ENCODE measurements at places on chromosomes 5 and 9.
A peak's percentile ranks its signal among the peaks of the same experiment; 100 is the strongest.

- no peak for DNase-seq
These were observed 112.1 kb downstream of the KIF4B start for GRCh38 chr5:155125551-155126095.

DNA sequence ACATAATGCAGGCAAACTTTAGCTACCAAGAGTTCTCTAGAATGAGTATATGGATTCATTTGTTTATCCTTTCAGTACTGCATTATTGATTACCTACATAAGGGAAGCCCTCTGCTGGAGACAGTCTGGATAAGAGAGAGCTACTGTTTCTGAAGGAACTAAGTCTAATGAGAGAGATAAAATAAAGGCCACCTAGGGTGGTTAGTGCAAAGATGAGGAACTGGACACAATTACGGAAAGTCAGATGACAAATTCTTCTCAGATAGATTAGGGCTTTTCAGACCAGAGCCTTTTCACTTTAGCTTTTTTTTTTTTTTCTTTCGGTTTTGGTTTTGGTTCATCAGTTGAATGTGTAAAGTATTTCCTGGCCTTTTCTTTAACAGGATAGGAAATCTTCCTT, 31.3 kb downstream of the ISOC1 start:
- no peak for DNase-seq

DNA sequence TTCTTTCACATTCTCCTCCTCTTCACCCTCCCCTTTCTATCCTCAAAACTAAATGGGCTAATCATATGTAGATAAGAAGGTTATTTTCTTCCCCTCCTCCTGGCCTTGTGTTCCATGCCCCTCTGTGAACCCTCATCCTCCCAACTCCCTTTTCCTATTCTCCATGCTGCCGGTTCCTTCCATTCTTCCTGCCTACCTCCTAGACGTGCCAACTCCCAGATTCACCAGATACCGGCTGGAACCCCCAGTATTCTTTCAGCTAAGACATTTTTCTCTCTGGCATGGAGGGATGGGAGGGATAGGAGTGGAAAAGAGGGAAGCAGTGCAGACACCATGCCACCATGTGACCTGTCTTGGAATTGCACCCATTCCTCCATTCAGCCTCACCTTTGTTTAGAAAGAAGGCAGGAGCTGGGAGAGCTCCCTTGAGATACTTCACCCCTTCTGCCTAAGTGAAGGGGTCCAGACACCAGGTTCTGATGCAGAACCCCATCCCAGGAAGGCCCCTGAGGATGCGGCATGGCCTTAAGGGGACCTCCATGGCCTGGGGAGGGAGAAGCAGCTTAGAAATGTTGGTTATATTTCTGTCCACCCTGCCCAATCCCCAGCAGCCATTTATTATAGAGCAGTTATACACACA, 4.8 kb downstream of the DNAJB5 start:
- peak; percentile 51 for DNase-seq

GRCh38 chr5:83414601-83415000, 56.9 kb upstream of the VCAN start:
- DNase-seq: peak; percentile 16

GRCh38 chr5:112317866-112318265, 101.2 kb downstream of the EPB41L4A start:
- no peak for DNase-seq

GRCh38 chr9:4417578-4418325, 72.5 kb upstream of the SLC1A1 start:
- DNase-seq: peak; percentile 62

DNA sequence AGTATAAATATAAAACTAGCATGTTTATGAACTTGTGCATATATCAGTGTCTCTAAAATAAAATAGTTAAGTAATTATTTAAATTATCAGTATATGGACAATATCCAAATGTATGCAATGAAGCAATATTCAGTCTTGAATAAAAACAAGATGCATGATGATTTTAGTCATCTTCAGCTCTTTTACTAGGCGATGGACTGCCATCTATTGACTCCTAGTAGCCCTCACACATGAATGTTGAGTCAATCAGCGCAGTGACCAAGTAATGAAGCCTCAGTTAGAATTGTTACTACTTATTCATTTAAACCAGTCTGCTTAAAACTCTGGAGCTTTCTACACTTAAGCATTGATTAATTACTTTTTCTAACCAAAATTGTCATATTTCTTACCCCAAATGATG, 92.9 kb upstream of the GRHPR start:
- DNase-seq: peak; percentile 13

DNA sequence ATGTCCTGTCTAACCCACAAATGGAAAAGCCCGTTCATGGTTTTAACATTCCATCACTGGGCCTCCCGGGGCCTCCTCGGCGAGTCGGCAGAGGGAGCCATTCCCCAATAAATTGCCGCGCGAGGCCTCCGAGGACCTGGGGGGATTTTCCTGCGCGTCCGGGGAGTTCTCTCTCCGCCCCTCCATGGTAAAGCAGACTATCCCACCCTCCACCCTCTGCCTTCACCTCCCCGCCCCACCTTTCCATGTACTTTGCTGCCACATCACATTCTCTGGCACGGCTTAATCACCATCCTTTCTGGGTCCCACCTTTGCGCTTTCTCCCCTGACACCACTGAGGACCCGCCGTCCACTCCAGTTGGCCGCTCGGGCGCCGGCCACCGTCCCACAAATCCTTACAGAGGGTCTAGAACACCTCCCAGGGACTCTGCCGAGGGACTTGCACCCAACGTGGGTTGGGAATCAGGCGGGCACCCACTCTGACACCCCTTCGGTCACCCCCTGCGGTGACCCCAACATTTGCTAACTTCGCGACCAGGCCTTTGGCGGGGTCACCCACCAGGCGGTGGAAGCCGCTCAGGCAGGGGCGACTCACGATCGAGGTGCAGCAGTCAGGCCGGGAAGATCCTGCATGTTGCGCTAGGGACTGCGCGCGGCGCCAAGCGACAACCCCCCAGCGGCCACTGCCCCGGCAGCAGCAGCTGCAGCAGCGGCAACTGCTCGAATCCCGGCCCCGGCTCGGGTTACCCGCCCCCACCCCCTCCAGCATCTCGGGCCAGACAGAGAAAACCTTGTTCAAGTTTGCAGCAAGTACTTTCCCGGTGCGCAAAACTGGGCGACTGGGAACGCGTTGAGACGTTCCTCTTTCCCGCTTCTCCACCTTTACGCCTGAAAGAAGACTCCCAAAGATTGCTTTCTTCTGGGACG, at the start of gene MEGF10:
Gene MEGF10 (plus strand): TSS at position 778 of the 927 bp plus-strand sequence. CDS start 40,513 bp downstream, outside the sequence.
- peak; percentile 48 for DNase-seq

- no peak for DNase-seq
These were observed 41.0 kb downstream of the CCNJL start for GRCh38 chr5:160271396-160271795.

DNA sequence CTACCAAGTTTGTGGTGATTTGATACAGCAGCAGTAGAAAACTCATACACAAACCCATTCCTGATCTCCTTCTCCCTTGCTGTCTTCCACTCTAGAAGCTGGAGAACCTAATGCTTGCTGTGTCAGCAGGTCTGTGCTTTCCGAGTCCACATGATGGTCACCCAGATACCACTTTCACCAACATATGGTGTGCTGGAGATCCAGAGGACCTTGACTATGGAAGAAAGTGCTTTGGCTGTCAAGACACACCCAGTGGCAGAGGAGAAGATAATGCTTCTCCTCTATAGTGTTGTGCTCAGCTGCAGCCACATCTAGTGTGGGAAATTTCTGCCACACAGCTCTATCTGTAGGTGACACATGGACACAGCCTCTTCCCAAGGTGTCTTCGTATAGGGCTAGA, 67.4 kb downstream of the UGCG start:
- no peak for DNase-seq

DNA sequence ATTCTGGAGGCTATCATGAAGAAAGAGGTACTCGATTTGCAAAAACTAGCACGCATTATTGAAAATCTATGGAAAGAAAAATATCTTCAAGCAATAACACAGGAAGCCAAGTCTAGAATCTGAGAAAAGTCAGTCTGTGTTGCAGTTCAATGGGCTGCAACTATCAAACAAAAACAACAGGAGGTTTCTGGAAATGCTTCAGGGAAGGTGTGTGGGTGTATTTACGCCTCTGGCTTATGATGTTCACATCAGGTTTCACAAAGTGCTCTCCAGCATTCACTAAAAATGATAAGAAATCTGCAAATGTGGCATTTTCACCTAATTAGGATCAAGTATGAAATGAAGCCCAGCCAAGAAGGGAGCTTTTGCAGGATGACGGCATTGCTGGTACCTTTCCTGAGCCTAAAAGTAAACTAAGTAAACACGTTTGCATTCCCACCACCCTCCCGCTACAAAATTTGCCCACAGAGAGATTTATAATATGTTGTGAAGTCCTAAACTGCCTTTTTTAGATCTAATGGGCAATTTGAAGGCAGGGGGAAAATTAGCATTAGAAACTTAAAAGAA, 146.4 kb downstream of the GABRB2 start:
- DNase-seq: no peak

DNA sequence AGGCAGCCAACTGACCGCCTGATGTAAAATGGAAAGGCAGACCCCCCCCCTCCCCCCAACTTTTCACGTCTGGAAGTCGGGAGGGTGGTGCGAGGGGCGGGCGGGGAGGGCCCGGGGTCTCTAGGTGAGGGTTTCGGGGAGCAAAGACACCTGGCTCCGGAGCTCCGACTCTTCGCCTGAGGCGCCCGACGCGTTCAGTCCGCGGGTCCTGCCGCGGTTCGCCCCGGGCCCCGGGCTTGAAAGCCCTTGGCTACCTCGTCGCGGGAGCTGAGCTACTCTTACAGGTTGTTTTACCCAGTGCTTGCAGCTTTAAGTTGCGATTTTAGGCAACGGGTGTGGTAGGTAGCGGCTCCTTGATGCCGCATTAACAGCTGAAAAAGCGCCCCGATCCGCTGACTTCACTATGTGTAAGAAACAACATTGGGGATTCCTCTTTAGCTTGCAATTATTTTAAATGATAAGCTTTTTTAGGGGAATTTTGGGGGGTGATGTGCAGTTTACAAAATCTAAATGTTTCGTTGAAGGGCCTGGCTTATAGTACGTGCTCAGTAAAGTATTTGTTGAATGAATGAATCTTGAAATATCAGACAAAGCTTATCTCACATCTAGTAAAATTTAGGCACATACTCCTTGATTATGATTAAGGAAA, 722 bp downstream of the CDC42SE2 start:
- DNase-seq: peak; percentile 46

GRCh38 chr9:87711857-87712800, 13.8 kb upstream of the CTSL start:
- peak; percentile 76 for DNase-seq

- no peak for DNase-seq
These were observed 26.4 kb upstream of the FAM240B start for GRCh38 chr9:38746303-38746702.

DNA sequence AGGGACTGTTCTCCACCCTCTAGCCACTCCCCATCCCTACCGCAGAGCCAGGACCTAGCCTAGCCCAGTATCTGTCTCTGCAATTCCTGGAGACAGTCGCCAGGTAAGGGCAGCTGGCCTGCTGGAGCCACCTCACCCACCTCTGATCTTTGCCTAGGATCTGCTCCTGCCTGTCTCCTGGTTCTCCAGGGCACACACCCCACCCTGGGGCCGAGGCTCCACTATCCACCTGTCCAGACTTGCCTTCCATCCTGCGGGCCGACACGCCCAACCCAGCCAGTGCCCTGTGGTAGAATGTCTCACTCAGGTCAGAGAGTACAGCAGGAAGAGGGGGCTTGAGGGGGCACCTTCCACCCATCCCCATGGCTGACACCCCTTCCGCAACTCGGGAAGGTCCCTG, 15.7 kb upstream of the AQP7 start:
- DNase-seq: no peak

DNA sequence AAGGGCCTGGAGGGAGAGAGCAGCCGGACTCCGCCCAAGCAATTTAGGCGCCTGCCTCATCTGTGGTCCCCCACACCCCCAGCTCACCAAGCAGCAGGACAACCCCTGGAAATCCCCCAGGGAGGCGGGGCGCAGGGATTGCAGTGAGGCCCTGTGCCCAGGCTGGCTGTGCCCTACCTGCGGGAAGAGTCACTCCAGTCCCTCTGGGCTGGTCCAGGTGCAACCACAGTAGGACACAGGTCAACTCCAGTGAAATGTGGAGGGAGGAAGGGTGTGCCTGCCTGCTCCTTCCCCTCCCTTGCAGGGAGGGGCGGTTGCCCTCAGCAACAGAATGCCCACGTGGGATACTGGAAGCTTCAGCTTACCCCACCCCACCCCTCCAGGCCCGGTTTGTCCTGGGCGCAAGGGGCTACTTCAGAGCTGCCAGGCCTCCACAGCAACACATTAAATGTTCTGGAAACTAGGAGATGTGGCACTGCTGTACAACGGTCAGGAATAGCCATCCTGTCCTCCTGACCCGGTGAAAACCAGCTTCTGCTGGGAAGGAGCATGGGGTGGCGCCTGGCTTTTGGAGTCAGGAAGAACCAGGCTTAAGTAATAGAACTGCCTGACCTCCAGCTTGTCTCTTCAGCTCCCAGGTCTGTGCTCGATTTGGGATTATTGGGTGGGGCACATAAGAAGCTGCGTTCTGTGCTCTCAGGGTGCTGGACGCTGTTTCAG, 22.5 kb downstream of the ABO start:
- no peak for DNase-seq

GRCh38 chr5:118193194-118193905, 795.0 kb downstream of the DTWD2 start:
- peak; percentile 9 for DNase-seq

- DNase-seq: no peak
These were observed 9.8 kb downstream of the SLC12A2 start for GRCh38 chr5:128093368-128093767.

DNA sequence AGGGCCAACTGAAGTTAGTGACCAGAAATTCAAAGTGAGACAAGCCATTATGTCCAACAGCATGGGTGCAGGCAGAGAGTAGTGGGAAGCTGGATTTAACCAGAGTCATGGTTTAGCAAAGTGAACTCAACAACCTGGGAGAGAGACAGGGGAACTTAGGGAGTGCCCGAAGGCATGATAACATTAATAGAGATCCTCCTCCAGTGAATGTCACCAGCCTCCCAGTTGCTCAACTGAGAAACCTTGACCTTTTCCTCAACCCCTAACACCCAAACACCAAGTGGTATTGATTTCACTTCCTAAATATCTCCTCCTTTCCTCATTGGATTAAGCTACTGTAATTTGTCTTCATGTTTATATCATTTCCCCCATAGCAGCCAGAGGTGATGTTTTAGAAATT, 42.6 kb downstream of the HMGCS1 start:
- no peak for DNase-seq

DNA sequence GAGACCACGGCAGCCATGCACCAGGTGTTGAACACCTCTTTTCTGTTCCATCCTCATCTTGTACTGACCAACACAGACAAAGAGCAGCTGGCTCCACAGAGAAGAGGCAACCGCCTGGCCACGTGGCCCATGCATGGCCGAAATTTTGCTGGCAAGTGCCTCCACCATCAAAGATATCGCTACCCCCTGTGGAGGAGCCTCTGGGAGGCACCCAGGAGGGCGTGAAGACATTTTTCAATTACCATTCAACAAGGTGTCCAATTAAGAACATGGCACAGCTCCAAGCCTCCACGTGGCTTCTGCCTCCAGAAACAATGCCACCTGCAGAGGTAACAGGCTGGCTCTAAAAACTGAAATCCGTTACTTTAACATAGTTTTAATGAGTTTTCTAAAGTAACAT, 54.4 kb upstream of the CKS2 start:
- DNase-seq: no peak
